Activated naive CD4-positive, alpha-beta T cell treated with anti-CD3 and anti-CD28 coated beads, Interleukin-2, amount 10 ng/mL, durations not matched to agents 7 days and 5 days (primary cell): ENCODE measurements at places on chromosomes 6 and 20.
A peak's percentile ranks its signal among the peaks of the same experiment; 100 is the strongest.

DNA sequence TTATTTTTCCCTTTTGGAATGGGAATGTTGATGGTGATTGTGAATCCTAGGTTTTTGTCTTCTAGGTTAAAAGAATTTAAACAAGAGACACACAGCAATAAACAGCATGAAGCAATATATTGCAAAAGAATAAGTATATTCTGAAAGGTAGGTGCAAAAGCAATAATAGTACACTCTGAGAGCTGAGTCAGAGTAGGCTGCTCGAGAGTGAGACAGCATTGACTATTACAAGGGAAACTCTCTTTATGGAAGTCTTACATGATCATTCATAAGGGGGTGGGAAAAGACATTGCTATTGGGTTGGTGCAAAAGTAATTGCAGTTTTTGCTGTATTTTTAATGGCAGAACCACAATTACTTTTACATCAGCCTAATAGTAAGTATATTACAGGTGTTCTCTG is 25.0 kb downstream of the FBXO5 start:
- DNase-seq, result no peak

DNA sequence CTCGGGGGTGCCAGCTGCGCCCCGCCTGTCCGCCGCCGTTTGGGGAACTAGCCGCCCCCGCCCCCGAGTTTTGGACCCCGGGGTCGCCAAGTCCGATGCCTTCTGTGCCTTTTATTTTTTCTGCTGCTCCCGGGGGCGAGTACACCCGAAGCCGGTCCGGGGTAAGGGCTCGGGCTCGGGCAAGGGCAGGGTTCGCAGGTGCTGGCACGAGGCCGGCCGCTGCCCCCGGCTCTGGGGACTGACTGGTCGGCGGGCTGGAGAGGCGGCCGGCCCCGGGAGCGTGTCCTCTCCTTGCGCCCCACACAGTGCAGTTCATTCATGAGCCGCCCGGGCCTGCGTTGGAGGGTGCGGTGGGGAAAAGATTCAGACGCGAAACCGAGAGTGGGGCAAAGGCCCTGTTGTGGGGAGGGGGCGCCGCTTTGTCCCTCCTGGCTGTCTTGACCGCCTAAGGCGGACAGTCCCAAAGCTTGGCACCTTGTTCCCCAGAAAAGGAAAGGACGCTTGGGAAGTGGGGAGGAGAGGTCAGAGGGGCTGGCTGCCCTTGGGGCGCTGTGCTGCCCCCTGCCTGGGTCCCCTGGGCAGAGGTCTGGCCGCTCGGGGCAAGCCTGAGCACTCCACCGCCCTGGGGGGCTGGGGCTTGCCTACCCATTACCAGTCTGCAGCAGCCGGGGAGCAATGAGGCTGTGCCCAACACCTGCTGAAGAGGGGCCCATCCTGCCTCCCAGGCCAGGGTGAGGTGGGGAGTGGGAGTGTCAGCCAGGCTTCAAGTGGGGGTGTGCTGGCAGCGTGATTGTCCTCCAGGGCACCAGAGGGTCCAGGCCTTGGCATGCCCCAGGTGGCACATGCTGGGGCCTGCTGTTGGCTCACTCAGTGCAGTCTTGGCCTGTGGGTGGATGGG is 915 bp downstream of the TMEM63B start:
- peak; percentile 46 for DNase-seq

DNA sequence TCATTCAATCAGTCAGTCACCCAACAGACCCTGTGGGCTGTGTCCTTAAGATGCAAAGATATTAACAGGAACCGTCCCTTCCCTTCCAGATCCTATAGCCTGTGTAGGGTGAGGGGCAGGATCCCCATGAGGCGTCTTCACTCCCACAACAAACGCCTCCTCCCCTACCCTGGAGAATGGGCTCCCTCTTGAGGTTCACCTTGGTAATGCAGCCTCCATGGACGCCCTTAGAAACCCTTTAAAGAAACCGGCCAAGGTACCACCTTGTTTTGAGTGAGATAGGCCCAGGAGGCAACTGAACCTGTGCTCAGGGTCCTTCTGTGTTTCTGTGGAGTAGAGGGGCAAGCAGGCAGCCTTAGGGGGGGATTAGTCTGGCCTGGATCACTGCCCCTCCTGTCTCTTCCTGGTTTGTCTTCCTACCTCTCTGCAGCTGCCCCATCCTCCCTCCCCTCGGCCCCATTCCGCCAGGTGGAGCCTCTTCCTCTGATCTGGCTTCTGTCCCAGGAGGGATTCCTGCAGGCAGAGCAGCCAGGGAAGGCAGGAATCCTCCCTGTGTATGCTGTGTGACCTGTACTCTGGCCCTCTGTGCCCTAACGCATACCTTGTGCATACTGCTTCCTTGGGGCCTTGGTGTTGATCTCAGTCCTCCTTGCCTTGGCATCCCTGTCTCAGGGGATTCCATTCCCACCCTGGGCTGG is 6.6 kb upstream of the GUCA1A start:
- DNase-seq, result peak; percentile 87

DNA sequence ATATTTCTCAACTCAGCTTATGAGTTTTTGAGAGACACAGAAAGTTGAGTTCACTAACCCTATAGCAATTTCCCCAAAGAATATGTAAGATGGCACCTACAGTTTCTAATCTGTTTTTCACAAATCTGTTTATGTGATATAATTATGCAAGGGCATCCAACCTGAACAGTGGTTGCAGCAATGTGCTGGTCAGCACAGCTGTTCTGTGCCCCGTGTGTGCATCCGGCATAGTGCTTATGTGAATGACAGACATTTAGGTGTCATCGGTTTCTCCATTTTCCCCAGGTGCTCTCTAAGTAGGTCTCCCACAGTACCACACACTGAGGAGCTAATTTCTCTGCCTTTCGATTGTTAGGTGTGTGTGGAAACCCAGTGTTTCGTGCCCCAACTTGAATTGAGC is 7.7 kb upstream of the BACH2 start:
- DNase-seq, result no peak

- DNase-seq, result no peak
These were observed 103.8 kb downstream of the TMEM242 start for GRCh38 chr6:157219201-157220200.

- no peak for DNase-seq
These were observed 971.3 kb upstream of the DEFB115 start for GRCh38 chr20:30286157-30286556.

- DNase-seq, result no peak
These were observed 69.0 kb upstream of the TMEM200A start for GRCh38 chr6:130296854-130297253.
